Smooth muscle cell of bladder (primary cell): ENCODE measurements at places on chromosomes 3 and 15. TPM values are rescaled to one million over a fixed set of nuclear protein-coding genes. Genes with fewer than 3 reads are reported as not detected.

The THRB gene
- 1.00 and 1.4 TPM in 2 replicates for total RNA-seq

The CFAP100 gene
- total RNA-seq = not detected in 2 replicates

The CCDC12 gene
- 29.9 TPM in 2 replicates for total RNA-seq

The PDCD10 gene
- total RNA-seq = 43.7 and 45.8 TPM in 2 replicates

The MYZAP gene
- under 0.01 and 0.18 TPM in 2 replicates for total RNA-seq

The SST gene
- not detected in 2 replicates for total RNA-seq

The MORC1 gene
- total RNA-seq = not detected in 2 replicates

The KCNMB3 gene
- 0.71 and 1.1 TPM in 2 replicates for total RNA-seq

The PFN2 gene
- 170 and 184 TPM in 2 replicates for total RNA-seq

The ARGFX gene
- total RNA-seq = not detected in 2 replicates

The LHFPL4 gene
- 0.09 TPM in 1 of 2 replicates, not detected in the other for total RNA-seq

The RYR3 gene
- total RNA-seq = 0.09 TPM in 1 of 2 replicates, not detected in the other

The GOLGA8T gene
- 0.14 TPM in 1 of 2 replicates, not detected in the other for total RNA-seq

The HCN4 gene
- not detected in 2 replicates for total RNA-seq
